Tongue (tissue), 3 donors: ENCODE measurements at places on chromosomes 11 and 22. TPM values are rescaled to one million over a fixed set of nuclear protein-coding genes. Genes with fewer than 3 reads are reported as not detected.

The TRIM48 gene
- total RNA-seq, result not detected

The KRTAP5-2 gene
- not detected for total RNA-seq

The HOATZ gene
- total RNA-seq, result not detected

The CRKL gene
- total RNA-seq, result 69.5 TPM

The TSPO gene
- total RNA-seq, result 179 TPM

The CALCB gene
- total RNA-seq, result not detected

The MRGPRX3 gene
- 0.51 TPM for total RNA-seq

The ACR gene
- 3.3 TPM for total RNA-seq

The CDCA5 gene
- total RNA-seq, result 4.9 TPM

The MAJIN gene
- total RNA-seq, result not detected

The TIMM10 gene
- 16.8 TPM for total RNA-seq

The DDI1 gene
- total RNA-seq, result not detected

The MS4A15 gene
- not detected for total RNA-seq

The UCP3 gene
- 1.4 TPM for total RNA-seq

The MTMR3 gene
- total RNA-seq, result 68.2 TPM

The ANKRD49 gene
- 19.8 TPM for total RNA-seq

The BTG4 gene
- total RNA-seq, result 3.0 TPM

The SLC5A1 gene
- total RNA-seq, result 2.4 TPM

The MAPK8IP2 gene
- total RNA-seq, result 1.2 TPM

The KRTAP5-9 gene
- not detected for total RNA-seq

The MS4A4A gene
- total RNA-seq, result 2.9 TPM

The STK33 gene
- total RNA-seq, result 8.2 TPM

The SREBF2 gene
- 47.6 TPM for total RNA-seq

The TPBGL gene
- total RNA-seq, result 0.51 TPM

The GAB4 gene
- total RNA-seq, result not detected

The SLC43A3 gene
- total RNA-seq, result 49.4 TPM
